ENCODE measurements at places on chromosomes 2 and 18. TPM values are rescaled to one million over a fixed set of nuclear protein-coding genes. Genes with fewer than 3 reads are reported as not detected.

GRCh38 chr2:234444893-234445292, 52.0 kb downstream of the ARL4C start:
- no peak for DNase-seq

DNA sequence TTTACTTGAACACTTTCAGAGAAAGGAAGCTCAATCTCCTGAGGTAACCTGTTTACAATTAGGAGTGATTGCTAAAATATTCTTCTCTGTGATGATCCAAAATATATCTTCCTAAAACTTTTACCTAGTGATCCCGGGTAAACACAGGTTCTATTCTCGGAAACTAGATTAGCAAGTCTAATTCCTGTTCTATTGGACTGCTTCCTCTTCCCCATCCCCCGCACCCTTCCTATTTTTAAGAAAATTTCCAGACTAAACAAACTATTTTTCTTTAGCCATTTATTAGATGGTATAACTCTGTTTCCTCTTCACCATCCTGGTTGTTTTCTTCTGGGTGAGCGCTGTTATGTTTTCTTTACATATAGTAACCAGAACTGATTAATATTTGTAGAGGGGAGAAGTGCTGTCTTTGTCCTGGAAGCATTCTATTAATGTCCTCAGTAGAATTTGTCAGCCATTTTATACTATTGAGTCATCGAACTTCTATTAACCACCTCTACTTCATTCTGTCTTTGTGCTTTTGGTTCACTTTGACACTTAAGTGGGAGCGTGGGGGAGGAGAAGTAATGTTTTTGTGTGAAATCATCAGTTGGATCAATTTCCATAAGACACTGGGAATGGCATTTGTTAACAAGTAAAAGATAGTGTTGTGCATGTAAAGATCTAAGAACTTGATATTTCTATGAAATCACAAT, 31.8 kb downstream of the CREB1 start:
- DNase-seq, result no peak

- DNase-seq, result no peak
Observed at GRCh38 chr2:218748741-218749441, 33.1 kb upstream of the CYP27A1 start.

FAP gene
- total RNA-seq, result 54.8 TPM

ERBB4 gene
- total RNA-seq, result 7.6 TPM

ABCG8 gene
- not detected for total RNA-seq

RAB11FIP5 gene
- 39.2 TPM for total RNA-seq

UXS1 gene
- 18.7 TPM for total RNA-seq

Measured in posterior vena cava (tissue), 2 donors.